Mammary epithelial cell (primary cell): ENCODE measurements at places on chromosomes 5 and 9.
A peak's percentile ranks its signal among the peaks of the same experiment; 100 is the strongest.

DNA sequence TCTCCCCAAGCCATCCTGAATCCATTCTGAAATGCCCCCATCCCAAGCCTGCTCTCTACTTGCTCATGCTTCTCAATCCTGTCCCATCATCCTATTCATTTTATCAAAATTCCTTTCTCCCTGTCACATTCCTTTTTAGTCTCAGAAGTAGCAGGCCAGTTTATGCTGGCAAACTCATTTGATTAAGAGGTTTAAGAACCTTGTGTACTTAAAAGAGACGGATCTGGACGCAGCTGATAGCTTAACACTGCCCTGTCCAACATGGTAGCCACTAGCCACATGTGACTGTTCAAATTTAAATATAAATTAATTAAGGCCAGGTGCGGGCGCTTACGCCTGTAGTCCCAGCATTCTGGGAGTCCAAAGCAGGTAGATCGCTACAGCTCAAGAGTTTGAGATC lies 5.6 kb upstream of the KCNV2 start:
- DNase-seq: no peak

GRCh38 chr5:4145511-4145910 lies 549.9 kb downstream of the IRX1 start:
- DNase-seq: no peak

GRCh38 chr9:93120846-93121315 lies 13.2 kb downstream of the NINJ1 start:
- DNase-seq: no peak

GRCh38 chr5:80002677-80003076 lies 11.6 kb upstream of the MTX3 start:
- no peak for DNase-seq

DNA sequence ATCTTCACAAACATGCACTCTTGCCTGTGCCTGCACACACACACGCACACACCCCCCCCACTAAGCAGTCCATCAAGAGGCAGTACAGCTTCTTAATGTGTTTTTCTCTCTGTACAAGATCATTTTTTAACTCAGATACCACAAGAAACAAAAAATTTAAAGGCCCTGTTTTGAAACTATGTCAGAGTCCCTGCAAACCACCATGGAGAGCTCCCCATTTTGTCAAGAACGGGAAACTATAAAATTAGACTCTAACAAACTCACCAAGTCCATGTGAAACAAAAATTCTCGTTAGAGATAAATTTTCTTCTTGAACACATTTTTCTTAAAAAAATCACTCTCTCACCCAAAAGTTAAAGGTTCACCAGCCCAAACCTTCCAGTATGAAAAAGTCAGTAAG lies 86.3 kb downstream of the ELAVL2 start:
- DNase-seq: no peak

- DNase-seq: no peak
Measured at GRCh38 chr9:90697808-90698207, 55.2 kb upstream of the DIRAS2 start.

GRCh38 chr5:19058216-19058615 lies 929.8 kb downstream of the CDH18 start:
- peak; percentile 27 for DNase-seq

GRCh38 chr9:136608348-136609159 lies 54.2 kb upstream of the EGFL7 start:
- no peak for DNase-seq

DNA sequence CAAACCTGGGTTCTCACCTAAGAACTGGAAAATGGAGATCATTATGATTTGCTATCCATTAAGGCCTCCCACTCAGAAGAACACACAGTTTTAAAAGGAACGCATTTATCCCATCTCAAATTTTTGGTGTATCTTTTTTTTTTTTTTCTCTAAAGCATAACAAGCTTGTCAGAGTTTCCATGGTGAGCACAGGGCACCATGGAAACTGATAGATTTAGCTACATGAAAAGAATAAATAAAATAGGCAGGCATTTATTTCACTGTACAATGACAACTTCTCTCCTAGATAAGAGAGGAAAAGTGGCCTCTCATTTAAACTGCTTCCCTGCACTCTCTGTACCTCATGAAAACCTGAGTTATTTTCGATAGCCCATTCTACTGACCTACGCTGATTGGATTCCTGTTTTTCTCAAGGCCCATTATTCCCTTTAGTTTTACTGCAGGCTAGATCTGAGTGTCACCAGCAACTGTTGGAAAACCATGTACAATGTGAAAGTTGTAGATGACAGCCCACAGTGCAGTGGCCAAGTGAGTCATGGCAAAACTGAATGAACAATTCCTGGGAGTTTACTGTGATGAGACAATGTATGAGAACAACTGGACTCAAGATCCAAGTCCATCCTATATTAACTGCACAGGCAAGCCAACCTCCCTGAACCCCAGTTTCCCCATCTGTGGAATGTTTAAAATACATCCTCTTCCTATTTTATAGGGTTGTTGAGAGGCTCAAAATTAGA lies 4.3 kb upstream of the GDA start:
- DNase-seq: peak; percentile 34

DNA sequence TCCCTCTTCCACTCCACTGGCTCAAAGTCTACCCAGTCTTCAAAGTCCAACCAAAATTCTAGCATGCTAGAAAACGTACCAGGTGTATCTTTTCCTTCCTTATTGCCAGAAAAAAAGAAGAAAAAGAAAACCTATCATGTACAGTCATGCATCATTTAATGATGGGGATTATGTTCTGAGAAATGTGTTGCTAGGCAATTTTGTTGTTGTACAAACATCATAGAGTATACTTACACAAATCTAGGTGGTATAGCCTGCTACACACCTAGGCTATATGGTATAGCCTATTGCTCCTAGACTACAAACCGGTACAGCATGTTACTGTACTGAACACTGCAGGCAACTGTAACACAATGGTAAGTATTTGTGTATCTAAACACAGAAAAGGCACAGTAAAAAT lies 104.8 kb downstream of the SREK1 start:
- DNase-seq: no peak

GRCh38 chr9:123922431-123922830 lies 7.5 kb downstream of the DENND1A start:
- DNase-seq: no peak

GRCh38 chr9:125496313-125496834 lies 210.6 kb downstream of the MAPKAP1 start:
- DNase-seq: no peak

- no peak for DNase-seq
Measured at GRCh38 chr5:5752844-5753243, 330.4 kb downstream of the ICE1 start.

DNA sequence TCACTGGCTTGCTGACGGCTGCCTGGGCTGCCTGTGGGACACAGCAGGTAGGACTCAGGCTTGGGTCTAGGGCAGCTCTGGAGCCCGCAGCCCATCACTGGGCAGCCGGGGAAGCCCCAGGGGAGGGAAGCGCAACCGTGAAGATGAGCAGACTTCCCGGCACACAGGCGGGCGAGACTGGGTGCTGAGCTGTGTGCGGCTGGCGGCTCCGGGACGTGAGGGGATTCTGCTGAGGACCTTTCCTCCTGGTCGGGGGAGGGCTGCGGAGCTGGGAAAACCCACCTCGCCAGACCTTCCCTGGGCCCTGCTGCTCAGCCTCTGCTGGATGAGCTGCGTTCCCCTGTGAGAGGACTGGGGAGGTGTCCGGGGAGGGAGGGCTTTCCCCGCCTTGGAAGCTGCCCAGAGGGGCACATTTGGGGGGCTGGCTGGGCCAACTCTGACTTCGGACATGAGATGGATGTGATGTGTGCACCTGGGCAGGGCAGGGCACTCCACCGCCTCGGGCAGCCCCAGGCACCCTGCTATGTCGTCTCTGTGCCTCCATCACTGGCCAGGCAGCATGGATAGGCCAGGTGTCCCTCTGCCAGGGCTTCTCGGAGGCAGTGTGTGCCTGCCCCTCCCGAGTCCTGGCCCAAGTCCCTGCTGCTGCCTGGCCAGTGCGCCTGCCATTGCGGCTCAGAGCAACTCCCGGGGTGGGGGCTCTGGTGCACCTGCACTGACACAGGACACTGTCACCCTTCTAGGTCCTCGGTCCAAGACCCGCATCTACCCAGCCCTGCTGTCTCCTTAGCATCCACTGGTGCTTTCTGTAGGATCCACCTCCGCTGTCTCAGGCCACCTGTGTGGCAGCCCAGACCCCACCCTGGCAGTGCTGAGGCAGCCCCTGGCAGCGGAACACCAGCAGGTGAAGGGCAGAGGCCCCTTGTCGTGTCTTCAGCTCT lies 66.4 kb downstream of the COL5A1 start:
- DNase-seq: no peak

DNA sequence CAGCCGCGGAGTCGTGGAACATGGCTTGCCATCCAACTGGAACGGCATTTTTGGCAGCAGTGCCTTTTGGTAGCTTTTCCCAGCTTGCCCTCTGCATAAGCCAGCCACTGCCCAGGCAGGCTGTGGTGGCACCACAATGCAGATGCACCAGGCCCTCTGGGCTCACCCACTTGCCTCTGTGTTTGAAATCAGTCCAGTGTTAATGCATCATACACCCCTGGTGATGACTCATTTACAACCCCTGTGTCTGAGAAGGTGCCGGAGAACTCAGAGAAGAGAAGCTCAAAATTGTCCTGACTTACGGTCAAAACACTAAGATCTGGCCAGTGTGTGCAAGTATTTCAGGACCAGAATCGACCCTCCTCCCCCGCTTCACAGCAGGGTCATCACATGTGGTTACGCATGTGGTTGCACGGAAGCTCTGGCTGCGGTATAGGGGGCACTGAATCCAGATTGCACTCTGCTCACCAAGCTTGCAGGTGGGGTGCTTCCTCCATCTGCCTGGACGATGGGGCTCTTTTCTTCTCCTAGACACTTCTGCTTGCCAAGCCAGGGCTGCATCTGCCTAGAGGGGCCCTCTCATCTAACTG lies 66.5 kb upstream of the SMIM15 start:
- peak; percentile 71 for DNase-seq

- DNase-seq: peak; percentile 93
Measured at GRCh38 chr5:66209350-66209749, 65.2 kb downstream of the SREK1 start.

- DNase-seq: no peak
Measured at GRCh38 chr5:172946146-172946545, 13.1 kb upstream of the RPL26L1 start.

- no peak for DNase-seq
Measured at GRCh38 chr5:64570395-64570996, 64.7 kb downstream of the RGS7BP start.

GRCh38 chr5:146662229-146662628 lies 146.2 kb upstream of the GPR151 start:
- DNase-seq: peak; percentile 22

- no peak for DNase-seq
Measured at GRCh38 chr9:96203867-96204501, 98.0 kb downstream of the HSD17B3 start.

DNA sequence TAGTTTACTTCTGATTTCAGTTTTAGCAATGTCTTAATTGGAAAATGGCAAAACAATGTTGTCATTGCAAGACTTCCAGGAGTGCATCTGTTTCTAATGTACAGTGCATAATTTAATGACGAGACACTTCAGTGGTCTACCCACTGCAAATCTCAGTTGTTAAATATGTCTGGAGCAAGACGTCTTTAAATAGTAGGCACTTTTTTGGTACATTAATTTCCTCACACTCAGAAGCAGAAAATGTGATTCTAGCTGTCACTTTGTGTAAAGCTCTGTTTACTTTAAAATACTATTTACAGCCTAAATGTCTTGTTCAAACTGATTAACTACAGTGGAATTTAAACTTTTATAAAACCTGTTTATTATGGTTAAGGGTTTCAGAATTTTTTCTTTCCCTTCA lies 815.5 kb downstream of the TLE1 start:
- no peak for DNase-seq

DNA sequence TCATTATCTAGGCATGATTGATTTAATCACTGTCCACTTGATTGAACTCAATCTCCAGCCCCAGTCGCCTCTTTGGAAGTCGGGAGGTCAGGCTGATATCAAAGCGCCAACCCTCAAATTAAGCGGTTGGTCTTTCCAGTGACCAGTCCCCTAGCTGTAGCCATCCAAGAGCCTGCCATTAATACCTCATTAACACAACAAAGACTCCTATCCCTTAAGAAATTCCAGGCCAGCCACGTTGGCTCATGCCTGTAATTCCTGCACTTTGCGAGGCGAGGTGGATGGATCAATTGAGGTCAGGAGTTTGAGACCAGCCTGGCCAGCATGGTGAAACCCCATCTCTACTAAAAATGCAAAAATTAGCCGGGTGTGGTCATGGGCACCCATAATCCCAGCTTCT lies 27.4 kb upstream of the GCNT1 start:
- no peak for DNase-seq

- DNase-seq: no peak
Measured at GRCh38 chr5:158746979-158747378, 352.7 kb downstream of the EBF1 start.

DNA sequence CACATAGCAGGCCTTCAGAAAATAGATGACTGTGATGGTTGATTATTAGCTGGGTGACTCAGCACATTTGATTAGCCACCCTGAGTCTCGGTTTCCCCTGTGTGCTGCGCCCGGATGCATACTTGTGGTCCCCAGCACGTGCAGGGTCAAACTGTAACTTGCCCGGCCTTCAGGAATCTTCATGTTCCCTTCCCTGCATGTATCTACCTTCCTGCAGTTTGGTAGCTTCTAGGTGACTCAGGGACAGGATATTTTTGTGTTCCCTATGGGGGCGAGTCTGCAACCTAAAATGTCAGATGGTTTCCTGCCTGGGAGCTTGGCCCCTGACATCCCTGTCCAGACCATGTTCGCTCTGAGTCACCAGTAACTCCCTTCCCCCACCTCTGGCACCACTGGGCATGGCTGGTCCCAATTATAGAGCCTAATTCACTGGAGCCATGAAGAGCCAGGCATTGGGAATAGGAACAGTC lies 13.2 kb downstream of the PTGS1 start:
- DNase-seq: peak; percentile 70

DNA sequence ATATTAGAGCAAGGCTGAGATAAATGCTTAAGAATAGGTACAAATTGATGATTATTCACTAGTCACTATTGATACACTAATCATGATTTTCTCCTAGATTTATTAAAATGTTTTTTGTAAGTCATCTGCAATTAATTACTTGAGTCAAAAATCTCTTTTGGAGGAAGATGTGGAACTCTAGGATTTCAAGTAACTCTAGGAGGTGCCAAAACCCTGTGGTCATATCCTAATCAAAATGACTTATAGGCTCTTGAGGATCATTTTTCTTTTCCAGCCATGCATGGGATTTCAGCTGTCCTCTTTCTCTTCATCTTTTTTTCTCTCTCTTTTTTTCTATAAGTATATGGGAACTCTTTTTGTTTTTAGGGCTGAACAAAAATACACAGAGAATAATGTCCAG lies 141.8 kb upstream of the CD180 start:
- no peak for DNase-seq

- no peak for DNase-seq
Measured at GRCh38 chr9:35085078-35085477, 5.3 kb upstream of the FANCG start.

- DNase-seq: no peak
Measured at GRCh38 chr9:8419596-8420275, 620.2 kb upstream of the DMAC1 start.

- DNase-seq: no peak
Measured at GRCh38 chr9:114170771-114171461, 15.6 kb downstream of the COL27A1 start.

DNA sequence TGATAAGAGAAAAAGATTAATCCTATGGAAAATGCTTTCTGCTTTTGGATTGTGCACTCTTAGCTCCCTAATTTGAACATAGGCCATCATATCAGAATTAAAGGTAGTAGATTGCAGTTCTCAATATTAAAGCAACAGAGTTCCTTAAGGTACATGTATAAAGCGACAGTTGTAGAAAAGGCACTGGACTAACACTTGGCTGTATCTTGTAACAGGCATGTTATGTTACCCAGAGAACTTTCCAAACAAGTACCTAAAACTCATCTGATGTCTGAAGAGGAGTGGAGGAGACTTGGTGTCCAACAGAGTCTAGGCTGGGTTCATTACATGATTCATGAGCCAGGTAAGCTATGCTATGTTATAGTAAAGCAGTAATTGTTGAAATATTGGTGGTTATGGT lies 3.3 kb upstream of the SECISBP2 start:
- no peak for DNase-seq
